Stimulated activated CD4-positive, alpha-beta T cell treated with anti-CD3 and anti-CD28 coated beads, TNF-alpha, amount 100 ng/mL, for 1 hour (primary cell): ENCODE measurements at places on chromosomes 13 and 19.

GRCh38 chr13:48412881-48413351 lies at the start of gene LPAR6:
Gene LPAR6, minus strand, starts transcription at chr13:48413113. Its CDS starts 690 bp downstream, at chr13:48412423.
- DNase-seq: no peak

- no peak for DNase-seq
These were observed 106.0 kb downstream of the RAP2A start for GRCh38 chr13:97539651-97540610.

- no peak for DNase-seq
These were observed 610.0 kb downstream of the EFNB2 start for GRCh38 chr13:105925496-105925895.

DNA sequence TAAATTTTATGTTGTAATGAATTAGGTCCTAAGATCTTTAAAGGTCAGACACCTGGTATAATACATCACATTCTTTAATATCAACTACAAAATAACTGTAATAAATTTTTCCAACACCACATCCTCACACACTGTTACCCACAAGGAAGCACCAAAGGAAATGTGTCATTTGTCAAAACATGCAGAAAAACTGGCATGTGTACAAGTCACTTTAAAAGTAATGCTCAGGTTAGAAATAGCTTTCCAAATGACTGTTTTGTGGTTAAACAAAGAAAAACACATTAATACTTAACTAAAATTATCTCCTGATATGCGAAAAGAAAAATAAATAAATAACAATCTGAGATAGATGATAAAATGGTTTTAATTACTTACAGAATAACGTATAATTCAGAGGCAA lies 74.7 kb downstream of the MZT1 start:
- DNase-seq: no peak

GRCh38 chr13:53112522-53112921 lies 83.9 kb downstream of the OLFM4 start:
- no peak for DNase-seq
